ENCODE measurements at places on chromosomes 11 and 22.

DNA sequence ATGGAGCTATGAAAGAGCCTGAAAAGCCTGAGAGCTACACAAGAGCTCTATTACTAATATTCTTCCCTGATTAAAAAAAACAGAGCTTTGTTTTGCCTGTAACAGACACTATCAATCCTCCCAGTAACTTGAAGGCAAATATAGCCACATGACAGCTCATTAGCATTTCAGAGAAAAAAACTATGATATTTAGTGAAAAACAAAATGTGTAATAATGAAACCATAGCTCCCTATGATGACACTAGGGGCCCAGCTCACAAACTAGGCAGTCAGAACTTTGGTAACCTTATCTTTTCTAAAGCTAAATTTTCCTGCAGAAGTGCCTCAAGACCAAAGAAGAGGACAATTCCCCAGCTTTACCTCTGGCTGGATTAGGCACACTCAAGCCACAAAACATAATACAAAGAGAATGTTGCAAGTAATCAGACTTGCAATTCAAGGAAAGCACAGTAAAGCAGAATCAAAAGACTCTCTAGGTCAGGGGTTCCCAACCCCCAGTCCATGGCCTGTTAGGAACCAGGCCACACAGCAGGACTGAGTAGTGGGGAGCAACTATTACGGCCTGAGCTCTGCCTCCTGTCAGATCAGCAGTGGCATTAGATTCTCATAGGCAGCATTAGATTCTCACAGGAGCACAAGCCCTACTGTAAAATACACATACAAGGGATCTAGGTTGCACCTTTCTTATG is 53.3 kb downstream of the MRTFA start:
- DNase-seq: no peak

GRCh38 chr11:117796872-117797529 is at the start of gene DSCAML1:
Gene DSCAML1 (minus strand): TSS chr11:117797216. CDS start chr11:117797079, 137 bp downstream.
- DNase-seq: no peak

DNA sequence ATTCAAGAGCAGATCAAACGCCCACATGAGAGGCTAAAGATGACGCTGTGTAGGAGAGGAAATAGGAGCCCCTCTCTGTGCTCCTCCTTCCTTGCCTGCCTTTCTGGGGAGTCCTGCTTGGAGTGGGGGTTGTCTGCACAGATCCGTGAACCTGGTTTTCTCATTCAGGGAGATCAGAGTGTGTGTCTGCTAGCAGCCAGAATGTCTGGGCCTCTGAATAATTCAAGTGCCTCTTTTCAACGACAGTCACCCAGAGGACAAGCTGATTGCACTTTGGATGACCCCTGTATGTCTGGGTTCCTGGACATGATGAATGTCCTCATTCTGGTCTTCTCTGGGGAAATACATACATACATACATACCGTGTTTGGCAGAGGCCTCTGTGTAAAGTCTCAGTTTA is 592.5 kb upstream of the B3GAT1 start:
- no peak for DNase-seq

GRCh38 chr22:20787223-20787622 is 13.3 kb downstream of the SERPIND1 start:
- no peak for DNase-seq

GRCh38 chr22:26134654-26135330 is 34.5 kb upstream of the SEZ6L start:
- peak; percentile 1 for DNase-seq

DNA sequence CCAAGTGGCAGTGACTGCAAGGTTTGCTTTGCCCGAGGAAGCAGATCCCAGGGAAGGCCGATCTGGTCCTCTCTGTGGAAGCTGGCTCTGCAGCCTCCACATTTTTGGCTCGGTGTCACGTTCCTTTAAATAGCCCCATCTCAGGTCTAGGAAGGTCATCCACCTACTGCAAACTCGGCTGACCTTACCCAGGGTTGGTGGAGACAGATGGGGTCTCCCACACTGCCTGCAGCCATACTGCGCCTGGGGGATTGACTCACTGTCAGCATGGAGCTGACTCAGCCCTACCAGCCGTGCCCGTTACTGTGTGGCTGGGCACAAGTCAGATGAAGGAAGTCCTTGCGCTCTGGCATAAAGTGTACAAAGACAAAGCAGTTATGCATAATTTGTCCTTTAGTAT is 16.9 kb downstream of the CDPF1 start:
- DNase-seq: no peak

- DNase-seq: no peak
Measured at GRCh38 chr22:27019827-27020226, 362.4 kb downstream of the MIAT start.

DNA sequence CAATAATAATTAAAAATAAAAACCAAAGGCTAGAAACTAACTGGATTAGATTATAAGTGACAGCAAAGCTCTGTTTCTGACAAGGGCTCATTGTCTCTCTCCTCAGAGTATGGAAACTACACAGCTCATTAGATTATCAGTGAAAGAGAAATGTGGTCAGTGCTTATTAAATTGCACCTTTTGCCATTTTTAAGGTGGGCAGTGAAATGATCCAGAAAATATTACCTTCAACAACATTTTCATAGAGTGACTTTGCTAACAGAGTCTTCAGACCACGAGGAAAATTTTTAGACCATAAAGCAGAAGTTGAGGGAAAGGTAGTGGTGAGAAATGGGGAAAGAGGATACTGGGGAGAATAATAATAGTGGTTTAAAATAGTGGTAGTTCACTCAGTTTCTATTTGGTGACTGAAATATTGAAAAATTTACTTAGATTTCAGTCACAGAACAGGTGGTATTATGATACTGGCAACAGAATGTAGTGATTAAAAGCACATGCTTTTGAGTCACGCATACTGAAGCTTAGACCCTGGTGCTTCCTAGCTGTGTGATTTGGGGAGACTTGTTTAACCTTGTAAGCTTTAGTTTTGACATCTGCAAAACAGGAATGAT is 684.0 kb upstream of the CCDC90B start:
- DNase-seq: no peak

DNA sequence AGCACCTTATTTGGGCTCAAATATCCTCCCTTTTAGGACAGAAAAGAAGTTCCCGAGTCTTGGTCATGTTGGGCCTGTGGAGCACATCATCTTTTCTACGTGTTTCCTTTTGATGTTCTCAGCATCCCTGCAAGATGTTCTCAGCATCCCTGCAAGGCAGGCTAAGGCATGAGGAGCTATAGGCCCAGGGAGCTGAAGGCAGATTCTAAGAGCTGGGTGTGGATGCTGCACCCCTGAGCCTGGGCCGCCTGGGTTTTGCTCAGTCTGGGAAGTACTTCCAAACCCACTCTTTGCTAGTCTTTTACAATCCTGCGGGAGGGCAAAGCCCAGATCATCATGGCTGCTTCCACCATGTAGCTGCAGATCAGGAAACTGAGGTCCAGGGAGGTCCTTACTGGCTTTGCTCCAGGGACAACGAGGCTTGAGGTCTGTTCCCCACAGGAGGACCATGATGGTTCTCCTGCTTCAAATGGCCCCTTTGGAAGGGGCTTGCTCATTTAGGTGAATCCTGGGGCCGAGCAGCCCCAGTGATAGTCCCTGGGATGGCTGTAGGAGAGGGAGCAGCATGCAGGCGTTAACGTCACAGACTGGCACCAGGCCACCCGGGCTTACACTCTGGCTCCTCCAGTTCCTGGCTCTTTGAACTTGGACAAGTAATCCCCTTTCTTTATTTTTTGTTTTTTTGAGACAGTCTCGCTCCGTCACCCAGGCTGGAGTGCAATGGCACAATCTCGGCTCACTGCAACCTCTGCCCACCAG is 10.6 kb downstream of the LRRC75B start:
- DNase-seq: no peak

DNA sequence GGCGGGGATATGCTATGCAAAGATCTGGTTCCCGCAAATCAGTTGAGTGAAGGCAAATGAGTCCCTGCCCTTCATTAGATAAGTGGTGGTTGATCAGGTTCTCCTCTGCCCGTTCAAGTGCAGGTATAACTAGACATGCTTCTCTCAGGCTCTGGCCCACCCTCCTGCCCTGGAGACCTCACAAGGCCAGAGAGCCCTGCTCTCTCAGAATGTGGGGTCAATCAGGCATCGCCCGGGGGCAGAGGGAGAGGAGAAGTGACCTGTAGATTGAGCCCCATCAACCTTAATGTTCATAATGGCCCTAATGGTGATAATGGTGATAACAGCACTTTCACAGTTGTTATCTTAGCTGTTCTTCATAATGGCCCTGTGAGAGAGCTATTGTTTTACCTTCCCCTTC is 224.3 kb downstream of the DSCAML1 start:
- DNase-seq: no peak

- peak; percentile 13 for DNase-seq
Measured at GRCh38 chr11:108496643-108497256, 1.4 kb downstream of the POGLUT3 start.

DNA sequence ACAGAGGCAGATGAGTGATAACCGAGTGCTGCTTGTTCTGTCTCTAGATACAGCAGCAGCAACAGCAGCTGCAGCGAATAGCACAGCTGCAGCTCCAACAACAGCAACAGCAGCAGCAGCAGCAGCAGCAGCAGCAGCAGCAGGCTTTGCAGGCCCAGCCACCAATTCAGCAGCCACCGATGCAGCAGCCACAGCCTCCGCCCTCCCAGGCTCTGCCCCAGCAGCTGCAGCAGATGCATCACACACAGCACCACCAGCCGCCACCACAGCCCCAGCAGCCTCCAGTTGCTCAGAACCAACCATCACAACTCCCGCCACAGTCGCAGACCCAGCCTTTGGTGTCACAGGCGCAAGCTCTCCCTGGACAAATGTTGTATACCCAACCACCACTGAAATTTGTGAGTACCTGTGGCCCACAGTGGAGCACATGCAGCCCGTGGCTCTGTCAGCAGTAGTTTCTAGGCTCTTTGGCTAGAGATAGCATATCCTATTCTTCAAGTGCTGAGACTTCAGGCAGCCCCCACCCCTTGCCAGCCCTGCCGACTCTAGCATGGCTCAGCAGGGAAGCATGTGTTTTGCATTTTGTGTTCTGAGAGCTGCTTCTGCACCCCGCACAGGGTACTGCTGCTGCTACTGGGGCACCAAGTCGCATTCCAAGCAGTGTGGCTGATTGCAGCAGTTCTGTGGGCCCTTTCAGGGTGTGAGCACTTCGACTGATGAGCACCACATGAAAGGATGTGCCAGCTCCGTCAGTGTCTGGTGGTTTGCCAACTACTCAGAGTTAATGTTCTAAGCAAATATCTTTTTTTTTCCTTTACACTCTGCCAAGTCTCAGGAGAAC is 59.2 kb downstream of the MED15 start:
- DNase-seq: no peak

- no peak for DNase-seq
Measured at GRCh38 chr11:535210-535518, 212 bp downstream of the HRAS start.

DNA sequence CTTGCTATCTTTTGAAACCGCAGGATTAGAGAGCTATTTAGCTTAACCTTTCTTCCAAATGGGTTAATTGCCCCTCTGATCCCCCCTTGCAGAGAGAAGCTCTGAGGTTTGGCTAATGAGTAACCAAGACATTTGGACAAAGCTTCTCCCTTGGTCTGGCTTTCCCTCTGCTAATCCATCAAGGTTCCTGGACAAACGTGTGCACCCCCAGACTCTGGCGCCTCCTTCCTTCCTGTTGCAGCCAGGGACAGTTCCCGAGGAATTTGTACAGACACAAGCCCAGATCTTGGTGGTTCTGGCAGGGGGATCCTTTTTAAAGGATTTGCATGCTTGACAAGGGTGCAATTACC is 1.6 kb downstream of the KIAA1671 start:
- DNase-seq: no peak

DNA sequence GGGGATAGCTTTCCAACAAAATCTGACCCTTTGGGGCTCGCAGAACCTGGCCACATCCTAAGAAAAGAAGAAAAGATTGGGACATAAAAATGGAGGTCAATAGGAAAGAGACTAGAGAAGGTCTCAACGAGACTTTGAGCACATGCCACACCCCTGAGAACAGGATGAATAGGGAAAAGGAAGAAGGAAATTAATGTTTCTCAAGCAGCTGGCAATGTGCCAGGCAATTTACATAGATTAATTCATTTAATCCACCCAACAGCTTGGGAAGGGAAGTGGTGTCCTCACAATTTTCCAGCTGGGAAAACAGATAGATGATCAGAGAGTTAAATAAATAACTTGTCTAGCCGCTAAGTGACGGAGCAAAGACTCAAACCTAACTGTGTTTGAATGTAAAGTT is 50.7 kb downstream of the PAMR1 start:
- DNase-seq: no peak

GRCh38 chr11:93267383-93267782 is 63.2 kb upstream of the DEUP1 start:
- no peak for DNase-seq

DNA sequence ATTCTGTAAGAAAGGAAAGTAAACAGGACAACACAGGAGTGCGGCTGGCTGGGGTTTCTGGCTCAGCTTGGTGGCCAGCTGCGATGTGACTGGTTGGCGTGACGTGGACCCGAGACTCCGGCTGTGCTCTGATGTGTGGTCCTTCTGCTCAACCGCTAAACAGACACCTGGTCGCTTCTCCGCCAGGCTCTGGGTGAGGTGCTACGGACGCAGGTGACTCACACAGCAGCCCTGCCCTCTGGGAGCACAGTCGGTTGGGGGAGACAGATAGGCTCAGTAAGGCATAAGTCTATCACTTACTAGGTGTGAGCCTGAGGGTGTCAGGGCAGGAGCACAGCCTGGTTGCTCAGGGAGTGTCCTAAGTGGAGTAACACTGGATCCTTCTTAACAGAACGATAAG is 8.2 kb downstream of the RTL6 start:
- no peak for DNase-seq

DNA sequence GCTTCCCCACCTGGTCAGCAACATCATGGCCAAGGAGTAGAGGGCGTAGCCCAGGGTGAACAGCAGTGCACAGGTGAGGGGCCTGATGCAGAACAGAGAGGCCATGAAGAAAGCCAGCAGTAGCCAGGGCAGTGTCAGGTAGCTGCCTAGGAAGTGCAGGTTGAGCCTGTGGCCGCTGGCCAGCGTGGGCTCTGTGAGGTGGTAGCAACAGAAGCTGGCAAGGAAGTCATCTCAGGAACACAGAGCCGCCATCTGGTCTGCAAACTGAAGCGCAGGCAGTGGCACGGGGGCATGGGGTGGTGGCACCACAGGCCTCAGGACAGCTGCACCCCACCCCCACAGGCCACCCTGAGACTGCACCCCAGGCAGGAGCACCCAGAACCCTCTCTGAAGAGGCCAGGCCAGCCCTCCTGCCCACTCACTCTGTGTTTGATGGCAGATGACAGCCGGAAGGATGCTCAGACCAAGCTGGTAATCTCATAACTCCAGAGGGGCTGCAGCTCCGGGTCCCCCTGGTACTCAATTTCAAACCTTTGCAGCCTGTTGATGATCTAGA is 95.3 kb downstream of the MED15 start:
- DNase-seq: no peak

DNA sequence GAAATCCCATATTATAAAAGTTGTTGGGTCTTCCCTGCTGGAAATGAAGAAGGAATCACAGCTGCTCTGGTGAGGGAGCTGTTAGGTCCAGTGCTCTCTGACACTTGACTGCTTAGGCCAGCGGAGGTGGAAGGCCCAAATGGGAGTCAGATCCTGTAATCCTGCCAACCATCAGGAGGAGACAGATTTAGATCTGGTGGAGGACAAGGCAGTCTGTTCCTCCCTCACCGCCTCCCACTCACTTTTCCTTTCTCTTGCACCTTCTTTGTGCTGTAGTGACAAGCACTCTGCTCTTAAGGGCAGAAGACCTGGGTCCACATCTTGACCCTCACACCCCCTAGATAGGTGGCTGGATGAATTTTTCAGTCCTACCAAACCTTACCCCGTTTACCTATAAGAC is 59.7 kb upstream of the CHST1 start:
- DNase-seq: no peak
